Thoracic aorta endothelial cell (primary cell): ENCODE measurements at places on chromosomes 3 and 15. TPM values are rescaled to one million over a fixed set of nuclear protein-coding genes. Genes with fewer than 3 reads are reported as not detected.

The GUCA1C gene
- total RNA-seq: not detected in 2 replicates

The MUSTN1 gene
- not detected in 2 replicates for total RNA-seq

The GOLGA8J gene
- total RNA-seq: not detected in 2 replicates

The CCDC54 gene
- total RNA-seq: not detected in 2 replicates
